Smooth muscle cell of the coronary artery (primary cell): ENCODE measurements at places on chromosomes 2 and 18. TPM values are rescaled to one million over a fixed set of nuclear protein-coding genes. Genes with fewer than 3 reads are reported as not detected.

The LRRC30 gene
- total RNA-seq: not detected in 2 replicates

The LBX2 gene
- total RNA-seq: 0.30 and 0.94 TPM in 2 replicates

The VWC2L gene
- not detected in 2 replicates for total RNA-seq

The CDH19 gene
- total RNA-seq: under 0.01 and 2.5 TPM in 2 replicates

The DAPL1 gene
- total RNA-seq: not detected in 2 replicates

The SPATS2L gene
- total RNA-seq: 25.4 and 48.6 TPM in 2 replicates

The RAB17 gene
- total RNA-seq: 0.45 TPM in 1 of 2 replicates, not detected in the other

The PPP1CB gene
- 119 and 174 TPM in 2 replicates for total RNA-seq

The ABCG8 gene
- not detected in 2 replicates for total RNA-seq

The GALR1 gene
- under 0.01 TPM in 1 of 2 replicates, not detected in the other for total RNA-seq
